ENCODE measurements at places on chromosomes 2 and 18. TPM values are rescaled to one million over a fixed set of nuclear protein-coding genes. Genes with fewer than 3 reads are reported as not detected.
A peak's percentile ranks its signal among the peaks of the same experiment; 100 is the strongest.

Gene PTH2R
- total RNA-seq, result not detected

- DNase-seq, result peak; percentile 56
These were observed 3.1 kb upstream of the ZEB2 start for GRCh38 chr2:144522897-144523595.

Gene MZT2B
- total RNA-seq, result 422 TPM

GRCh38 chr18:985212-985661 lies 80.6 kb downstream of the ADCYAP1 start:
- peak; percentile 15 for DNase-seq

DNA sequence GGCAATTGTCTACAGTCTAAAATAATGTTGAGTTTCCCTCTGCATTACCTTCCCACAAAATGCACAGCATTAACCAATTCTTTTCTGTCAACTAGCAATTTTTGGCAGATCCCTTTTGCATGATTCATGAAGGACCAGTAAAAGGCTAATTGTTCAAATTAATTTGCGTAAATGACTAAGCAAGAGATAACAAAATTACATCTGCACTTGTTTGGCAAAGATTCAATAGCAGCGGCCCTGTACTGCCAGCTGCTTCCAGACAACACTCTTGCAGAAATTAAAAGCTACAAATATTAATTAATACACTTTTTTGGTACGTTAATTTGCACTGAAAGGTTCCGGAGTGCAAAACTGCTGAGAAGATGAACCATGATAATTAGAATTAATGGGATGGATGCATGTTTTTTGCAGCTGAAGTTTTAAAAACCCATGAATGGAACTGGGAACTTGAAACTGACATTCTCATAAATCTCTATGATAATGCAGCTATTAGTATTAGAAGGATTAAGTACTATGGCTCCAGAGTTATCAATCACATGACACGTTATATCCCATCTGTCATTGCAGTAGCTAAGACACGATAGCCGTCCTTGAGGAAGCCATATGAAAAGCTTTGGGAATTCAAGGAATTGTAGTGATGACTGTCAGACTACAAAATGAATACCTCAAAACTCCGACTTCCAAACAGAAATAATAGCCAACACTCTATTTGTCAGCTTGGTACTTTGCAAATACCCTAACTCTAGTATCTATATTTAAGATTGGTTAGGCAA lies 1268.3 kb upstream of the ACVR2A start:
- no peak for DNase-seq

Gene GDF7
- total RNA-seq, result 0.58 TPM

DNA sequence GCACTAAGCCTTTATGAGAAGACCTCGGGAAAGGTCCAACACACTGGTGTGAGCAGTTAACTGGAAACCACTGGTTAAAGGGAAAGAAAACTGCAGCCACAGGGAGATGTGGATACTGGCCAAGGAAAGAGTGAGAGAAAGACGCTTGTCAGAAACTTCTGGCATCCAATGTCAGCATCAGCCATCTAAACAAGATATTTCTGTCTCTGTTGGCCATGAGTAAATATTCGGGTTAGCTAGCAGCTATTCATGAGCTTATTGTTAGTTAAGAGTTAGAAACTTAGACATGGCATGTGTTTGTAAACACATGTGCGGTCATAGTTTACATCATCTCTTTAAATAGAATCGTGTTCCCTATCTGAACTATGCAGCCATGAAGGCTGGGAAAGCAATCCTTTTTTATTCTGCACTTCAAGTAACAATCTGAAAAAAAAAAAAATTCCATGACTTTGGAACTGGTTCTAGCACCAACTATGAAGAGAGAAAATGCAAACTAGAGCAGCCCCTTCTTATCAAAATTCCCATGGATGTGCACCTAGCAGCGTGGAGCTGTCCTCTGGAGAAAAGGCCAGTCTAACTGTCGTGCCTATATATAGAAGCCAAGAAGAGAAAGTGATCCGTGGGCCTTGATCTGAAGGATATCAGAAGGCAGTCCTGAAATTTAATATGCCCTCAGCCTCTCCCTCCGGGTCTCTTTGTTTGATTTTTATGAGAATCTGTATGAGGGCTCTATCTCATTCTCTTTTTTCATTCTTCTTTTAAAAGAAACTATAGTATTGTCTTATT lies 84.0 kb upstream of the RFX8 start:
- DNase-seq, result no peak

DNA sequence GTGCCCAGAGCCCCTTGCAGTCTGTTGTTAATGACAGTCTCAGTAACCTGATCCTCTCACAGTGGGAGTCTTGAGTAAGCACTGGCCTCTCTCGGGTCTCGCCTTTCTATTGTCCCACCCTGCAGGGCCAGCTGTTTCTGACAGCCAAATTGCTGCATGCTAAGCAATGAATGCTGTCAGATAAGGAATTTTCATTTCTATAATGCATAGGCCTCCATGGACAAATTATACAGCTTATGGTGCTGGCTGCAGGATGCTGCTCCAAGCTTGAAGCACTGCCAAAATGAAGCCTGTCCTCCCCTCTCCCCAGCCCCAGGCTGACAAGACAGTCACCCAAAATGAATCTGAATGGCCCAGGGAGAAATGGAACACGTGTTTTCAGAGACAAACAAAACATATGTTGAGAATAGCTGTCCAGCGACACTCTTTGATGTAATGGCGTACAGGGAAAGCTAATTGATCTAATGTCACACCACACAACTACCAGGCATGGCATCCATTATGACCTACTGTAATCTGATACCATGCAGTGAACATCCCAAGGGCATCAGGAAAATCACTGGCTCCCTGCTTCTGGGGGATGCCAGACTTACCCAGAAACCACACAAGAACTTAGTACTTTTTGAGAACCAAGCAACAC lies 36.8 kb downstream of the ACVR1 start:
- DNase-seq, result no peak

Gene ATP6V1C2
- total RNA-seq, result 0.69 TPM

All from left ventricle myocardium inferior (tissue), 1 donor.